Stromal cell of bone marrow (primary cell): ENCODE measurements at places on chromosomes 16 and 17.

DNA sequence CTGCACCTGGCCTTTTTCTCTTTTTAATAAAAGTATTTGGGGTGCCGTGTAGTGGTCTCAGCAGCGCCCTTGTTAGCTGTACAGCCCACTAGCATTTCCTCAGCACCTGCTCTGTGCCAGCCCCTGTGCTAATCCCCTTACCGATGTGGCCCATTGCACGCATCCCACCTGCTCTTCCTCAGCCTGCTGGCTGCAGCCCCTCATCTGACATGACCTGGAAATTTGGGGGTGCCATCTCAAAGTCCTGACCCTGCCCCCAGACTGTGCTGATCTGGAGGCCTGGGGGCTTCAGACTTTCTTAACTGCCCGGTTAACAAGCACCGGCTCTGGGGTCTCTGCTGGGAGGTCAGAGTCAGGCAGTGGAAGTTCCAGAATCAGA lies 10.4 kb downstream of the GPRC5C start:
- DNase-seq, result no peak

GRCh38 chr16:70696952-70697593 lies 11.2 kb upstream of the MTSS2 start:
- DNase-seq, result no peak

GRCh38 chr16:69188236-69188549 lies 1.2 kb downstream of the SNTB2 start:
- DNase-seq, result no peak

GRCh38 chr16:78672779-78673556 lies 573.5 kb downstream of the WWOX start:
- no peak for DNase-seq

- no peak for DNase-seq
Measured at GRCh38 chr16:30548416-30549253, 9.5 kb downstream of the ZNF764 start.

DNA sequence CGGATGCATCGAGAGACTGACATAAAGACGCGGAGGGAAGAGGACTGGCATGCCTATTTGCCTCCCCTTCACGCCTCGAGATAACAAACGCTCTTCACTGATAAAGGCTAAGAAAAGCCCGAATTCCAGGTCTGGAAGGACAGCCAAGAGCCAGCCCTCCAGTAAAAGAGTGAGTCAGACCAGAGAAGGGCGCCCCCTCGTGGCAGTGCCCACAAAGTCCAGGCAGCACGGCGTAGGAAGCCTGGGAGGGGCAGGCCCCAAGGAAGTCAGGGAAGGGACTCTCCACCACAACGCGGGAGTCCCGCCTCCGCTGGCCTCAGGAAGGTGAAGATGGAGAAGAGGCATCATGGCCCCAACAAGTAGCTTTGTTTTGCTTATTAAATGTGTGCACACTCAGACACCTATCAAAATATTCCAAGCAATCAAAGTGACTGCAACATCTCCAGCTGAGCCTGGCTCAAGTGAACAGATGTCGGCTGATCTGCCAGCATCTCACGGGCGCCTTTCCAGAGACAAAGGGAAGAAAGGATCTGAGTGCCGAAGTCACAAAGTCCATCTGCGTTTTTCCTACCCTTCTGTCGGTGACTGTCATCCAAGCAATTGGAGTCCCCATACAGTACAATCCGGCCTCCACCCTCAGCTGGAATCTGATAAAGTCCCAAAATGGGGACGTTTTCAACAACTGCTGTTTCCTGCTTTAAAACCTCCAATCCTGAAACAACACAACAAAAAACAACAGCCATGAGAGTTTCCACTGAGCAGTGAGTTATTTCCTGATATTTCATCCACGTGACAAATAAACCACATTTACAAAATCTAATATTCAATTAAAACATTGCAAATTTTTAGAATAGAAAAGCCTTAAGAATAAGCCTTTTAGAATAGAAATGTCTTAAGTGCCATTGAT lies 20.4 kb upstream of the SLC38A8 start:
- DNase-seq, result peak; percentile 47

GRCh38 chr16:2897110-2897509 lies 14.1 kb downstream of the FLYWCH2 start:
- DNase-seq, result no peak

DNA sequence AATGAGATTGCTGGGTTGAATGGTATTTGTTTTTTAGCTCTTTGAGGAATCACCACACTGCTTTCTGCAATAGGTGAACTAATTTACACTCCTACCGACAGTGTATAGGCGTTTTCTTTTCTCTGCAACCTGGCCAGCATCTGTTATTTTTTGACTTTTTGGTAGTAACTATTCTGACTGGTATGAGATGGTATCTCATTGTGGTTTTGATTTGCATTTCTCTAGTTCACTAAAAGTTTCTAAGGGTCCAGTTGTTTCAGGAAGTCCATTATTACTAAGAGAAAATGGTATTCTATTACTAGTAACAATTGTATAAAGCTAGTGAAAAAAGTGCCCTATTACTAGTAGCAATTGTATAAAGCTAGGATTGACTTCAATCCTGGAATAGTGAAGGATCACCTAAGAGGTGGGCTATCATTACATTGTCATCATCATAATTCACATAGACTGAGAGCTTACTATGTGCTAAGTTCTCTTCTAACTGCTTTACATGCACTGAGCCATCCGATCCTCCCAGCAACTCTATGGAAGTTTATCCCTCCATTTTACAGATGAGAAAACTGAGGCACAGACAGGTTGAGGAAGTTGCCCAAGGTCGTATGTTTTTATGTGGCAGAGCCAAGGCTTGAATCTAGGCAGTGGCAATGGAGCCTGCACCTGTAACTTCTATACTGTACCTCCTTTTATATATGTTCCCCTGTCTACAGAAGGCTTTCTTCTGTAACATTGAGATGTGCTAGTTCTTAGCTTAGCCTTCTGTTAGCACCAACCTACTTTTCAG lies 13.4 kb upstream of the SMIM36 start:
- no peak for DNase-seq

DNA sequence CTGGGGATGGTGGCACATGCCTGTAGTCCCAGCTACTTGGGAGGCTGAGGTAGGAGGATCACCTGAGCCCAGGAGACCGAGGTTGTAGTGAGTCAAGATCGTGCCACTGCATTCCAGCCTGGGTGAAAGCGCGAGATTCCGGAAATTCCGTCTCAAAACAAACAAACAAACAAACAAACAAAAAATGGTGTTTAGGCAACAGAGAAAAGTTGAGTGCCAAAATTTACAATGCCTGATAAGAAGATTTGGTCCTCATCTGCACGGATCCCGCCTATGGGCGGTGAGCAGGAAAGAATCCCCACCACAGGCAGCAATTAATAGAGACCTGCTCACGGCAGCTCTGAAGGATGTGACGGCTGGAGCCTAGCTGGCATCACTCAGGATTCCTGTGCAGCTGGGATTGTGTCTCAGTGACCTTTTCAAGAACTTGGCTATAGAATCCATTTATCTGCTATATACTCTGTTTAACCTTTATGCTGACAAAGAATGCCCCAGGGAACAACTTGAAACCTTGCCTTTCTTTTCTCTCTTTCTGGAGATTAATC lies 14.0 kb upstream of the TEX2 start:
- no peak for DNase-seq

GRCh38 chr17:77829843-77830799 lies 128.4 kb upstream of the TNRC6C start:
- peak; percentile 74 for DNase-seq

DNA sequence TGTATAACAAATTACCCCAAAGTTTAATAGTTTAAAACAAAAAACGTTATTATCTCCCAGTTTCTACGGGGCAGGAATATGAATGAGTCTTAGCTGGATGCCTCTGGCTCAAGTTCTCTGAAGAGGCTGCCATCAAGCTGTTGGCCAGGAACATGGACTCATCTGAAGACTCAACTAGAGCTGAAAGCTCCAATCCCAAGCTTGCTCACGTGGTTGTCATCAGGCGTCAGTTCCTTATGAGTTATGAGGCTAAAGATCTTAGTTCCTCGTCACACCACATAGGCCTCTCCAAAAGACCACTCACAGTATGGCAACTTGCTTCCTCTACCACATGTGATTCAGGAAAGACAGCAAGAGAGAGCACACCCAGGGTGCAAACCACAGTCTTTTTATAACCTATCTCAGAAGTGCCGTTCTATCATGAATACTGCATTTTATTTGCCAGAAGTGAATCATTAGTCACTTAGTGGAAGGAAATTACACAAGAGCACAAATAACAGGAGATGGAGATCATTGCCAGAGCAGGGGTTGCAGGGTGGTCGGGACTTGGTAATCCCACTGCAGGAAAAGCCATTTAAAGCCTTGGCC lies 48.7 kb upstream of the NLK start:
- no peak for DNase-seq

DNA sequence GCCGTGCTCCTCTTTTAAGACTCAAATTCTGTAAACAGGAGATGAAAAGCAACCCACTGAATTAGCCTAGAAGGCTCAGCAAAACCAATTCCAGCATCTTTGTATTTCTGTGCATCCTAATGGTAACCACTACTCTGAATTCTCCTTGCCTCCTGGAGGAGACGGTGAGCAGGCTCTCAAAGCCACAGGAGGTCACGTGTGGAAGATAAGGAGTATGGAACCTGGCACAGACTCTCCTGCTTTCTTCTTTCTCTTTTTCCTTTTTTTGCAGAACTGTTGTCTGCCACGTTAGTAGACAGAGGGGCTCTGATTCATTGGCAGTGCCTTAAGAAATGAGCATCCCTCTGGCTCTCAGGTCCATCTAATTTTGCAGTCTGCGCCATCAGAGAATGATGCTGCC lies 44.4 kb downstream of the VPS53 start:
- DNase-seq, result no peak

DNA sequence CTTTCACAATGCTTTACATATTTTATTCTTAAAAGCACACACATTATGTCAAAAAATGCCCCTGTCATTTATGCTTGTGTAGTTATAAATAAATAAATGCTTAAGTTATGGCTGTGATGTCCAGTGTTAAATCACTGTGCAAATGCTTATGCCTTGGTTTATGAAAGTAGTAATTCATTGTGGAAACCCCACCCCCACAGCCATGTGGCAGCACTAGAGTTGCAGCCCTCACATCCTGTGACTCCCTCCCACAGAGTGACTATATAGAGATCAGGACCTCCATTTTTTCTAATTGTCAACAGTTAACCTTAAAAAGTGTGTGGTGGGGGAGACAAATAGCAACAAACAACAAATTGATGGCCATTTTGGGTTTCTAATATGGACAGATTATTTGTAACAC lies 2.4 kb downstream of the SKAP1 start:
- no peak for DNase-seq

DNA sequence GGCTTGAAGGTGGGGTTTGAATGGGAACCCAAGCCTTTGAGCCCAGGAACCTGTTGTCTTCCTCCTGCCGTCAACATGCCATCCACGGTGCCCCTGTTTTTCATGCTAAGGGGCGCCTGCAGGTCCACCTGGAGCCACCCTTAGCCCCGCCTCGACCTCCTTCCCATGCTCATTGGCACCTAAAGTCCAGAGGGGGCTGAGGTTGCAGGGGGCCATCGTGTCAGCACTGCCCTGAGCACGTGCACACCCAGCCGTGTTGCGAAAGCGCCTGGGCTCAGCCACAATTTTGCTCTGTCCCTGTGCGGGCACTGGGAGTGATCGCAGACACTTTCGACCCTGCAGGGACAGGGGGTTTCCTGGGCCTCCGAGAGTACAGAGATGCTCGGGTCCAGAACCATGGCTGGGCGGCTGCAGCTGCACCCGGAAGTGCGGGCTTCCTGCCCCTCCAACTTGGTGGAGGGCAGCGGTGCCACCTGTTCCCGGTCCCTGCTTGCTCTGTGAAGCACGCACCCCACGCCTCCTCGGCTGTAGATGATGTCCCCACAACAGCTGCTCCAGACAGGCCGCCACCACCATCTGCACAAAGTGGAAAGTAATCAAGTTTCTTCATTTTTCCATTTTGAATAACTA lies 454.7 kb downstream of the CDH8 start:
- no peak for DNase-seq

GRCh38 chr17:48194097-48194550 lies 86.6 kb downstream of the SNX11 start:
- peak; percentile 42 for DNase-seq

- peak; percentile 37 for DNase-seq
Measured at GRCh38 chr17:13030459-13031300, 12.9 kb upstream of the ELAC2 start.

GRCh38 chr17:7281953-7282751 lies 634 bp downstream of the SLC2A4 start:
- DNase-seq, result no peak

DNA sequence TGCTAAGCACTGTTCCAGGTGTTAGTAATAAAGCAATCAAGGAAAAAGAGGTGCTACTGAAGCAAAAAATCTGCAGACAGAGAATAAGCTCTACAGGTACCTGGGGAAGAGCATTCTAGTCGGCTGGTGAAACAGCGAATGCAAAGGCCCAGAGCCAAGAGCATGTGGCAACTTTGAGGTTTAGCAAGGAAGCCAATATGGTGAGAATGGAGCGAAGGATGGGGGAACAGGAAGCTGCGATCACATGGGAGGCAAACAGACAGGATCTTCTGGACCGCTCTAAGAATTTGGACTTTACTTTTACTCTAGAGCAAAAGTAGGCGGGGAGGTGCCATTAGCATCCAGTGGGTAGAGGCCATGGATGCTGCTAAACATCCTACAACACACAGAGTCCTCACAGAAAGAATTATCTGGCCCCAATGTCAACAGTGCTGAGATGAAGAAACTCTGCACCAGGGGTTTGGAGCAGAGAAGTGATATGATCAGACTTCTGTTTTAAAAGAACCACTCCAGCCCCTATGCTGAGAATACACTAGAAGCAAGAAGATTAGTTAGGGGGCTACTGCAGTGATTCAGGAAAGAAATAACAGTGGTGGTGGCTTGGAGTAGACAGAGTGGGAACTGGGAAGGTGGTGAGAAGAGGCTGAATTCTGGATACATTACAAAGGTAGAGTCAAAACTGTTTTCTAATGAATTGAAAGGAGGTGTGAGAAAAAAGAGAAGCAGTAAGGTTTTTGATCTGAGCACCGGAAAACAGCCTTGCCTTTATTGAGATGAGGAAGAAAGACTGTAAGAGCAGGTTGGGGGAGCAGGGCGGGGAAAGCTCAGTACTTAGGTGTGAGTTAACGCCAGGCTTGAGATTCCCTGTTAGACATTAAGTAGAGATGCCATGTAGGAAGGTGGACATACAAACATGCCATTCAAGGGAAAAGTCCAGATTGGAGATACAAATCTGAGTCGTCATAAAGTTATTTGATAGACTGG lies 11.0 kb downstream of the EFTUD2 start:
- DNase-seq, result no peak

DNA sequence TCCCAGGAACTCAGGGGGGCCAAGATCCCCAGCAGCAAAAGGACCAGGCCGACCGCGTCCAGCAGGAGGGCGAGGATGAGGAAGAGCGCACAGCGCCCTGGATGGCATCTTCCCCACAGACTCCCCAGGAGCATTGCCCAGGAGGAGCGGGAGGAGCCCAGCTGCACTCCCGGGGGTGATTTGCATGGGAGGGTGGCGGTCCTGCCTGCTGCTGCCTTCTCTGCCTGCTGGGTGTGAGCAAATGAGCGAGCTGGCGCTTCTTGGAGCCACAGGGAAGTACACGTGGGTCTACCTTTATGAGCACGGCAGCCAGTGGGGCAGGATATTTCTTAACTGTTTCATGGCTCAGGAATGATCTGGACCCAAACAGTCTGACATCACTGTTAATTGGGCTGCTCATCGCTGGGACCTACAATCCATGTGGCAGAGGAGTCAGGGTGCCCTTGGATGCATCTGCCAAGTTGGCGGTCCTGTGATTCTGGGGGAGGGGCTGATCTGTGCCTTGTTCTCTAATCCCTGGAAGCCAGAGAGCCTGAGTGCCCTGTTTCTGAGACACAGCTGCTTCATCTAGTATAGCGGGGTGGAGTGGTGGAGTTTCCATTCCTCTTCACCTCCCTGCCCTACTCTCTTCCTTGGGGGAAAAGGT lies at the start of gene TMEM238L:
TMEM238L (minus strand) TSS at position 270 of the 646 bp plus-strand sequence; CDS start at position 134, 136 bp downstream.
- no peak for DNase-seq

- no peak for DNase-seq
Measured at GRCh38 chr17:38617074-38617860, 11.5 kb upstream of the SRCIN1 start.
